ENCODE measurements at places on chromosomes 1 and 21.

DNA sequence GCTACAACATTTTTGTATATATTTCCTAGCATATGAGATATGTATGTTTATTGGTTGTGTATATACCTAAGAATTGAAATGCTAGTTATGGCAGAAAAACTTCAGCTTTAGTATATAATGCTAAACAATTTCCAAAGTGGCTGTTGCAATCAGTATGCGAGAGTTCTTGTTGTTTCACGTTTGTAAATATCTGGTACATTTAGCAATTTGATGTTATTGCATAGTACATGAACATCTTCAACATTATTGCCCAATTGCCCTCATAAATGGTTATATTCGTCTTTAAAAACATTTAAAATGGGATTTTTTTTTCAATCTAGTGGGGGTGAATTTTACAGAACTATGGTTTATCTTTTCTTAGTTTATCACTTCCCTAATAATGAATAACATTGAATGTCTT lies 86.2 kb upstream of the HP1BP3 start:
- DNase-seq, result no peak

GRCh38 chr1:160711602-160712311 lies at the start of gene CD48:
Gene CD48 (minus strand): TSS chr1:160711822. CDS start chr1:160711763, 59 bp downstream.
- DNase-seq, result no peak

DNA sequence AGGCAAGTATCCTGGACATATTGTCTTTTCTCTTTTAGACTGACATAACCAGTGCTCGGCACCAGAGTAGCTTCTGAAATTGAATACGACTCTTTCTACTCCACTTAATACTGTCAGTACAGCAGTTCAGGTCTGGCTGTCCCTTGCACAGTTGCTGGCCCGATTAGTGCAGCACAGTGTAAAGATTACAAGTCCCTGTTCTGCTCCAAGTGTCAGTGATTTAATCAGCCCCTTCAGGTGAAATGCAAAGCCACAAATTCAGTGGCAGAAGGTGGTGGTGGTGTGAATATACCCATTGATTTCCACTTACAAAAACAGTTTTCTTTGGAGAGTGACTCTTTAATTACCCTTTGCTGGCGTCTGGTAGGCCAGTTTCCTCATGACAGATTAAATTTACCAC lies 545.4 kb downstream of the ADGRL2 start:
- DNase-seq, result no peak

- DNase-seq, result no peak
Measured at GRCh38 chr1:4452701-4453100, 201.7 kb upstream of the AJAP1 start.

GRCh38 chr1:92858564-92859399 lies 26.9 kb downstream of the RPL5 start:
- peak; percentile 84 for DNase-seq

GRCh38 chr1:109395602-109396512 lies 1.9 kb downstream of the SORT1 start:
- DNase-seq, result no peak

DNA sequence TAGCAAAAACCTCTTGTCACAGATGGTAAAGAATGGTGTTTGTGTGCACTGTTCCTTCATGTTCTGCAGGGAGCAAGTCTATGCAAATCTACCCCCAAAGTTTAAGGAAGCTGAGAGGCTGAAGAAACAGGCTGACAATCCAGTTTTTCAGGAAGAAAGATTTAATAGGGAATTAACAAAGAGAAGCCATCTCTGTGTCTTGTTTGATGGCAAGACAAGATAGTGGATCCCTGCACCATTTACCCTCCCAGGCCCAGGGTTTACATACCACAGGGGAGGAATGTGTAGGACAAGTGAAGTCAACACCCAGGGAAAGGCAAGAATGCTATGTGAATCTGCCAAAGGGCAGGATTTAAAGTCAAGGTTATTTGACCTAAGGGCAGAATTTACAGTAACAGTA lies 48.1 kb upstream of the FNBP1L start:
- DNase-seq, result no peak

GRCh38 chr1:207218512-207219362 lies 102.7 kb upstream of the CD55 start:
- DNase-seq, result no peak

DNA sequence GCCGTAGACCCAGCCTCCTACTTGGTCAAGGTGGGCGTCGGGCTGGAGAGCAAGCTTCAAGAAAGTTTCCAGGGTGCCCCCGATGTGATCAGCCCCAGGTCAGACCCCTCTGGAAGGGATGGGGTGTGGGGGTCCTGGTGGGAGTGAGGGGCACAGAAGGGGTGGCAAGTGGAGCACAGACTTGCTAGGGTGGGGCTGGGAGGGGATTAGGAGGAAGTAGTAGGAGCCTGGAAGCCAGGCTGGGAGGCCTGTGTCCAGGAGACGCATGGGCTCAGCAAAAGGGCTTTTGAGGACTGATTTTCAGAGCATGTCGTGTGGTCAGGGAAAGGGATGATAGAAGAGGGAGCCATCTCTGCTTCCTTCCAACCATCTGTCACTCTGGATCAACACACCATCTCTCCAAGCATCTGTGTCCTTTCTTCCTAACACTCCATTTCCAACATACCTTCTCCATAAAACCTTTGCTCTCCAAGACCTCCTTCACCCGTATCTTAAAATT lies 8.5 kb downstream of the TRIM46 start:
- no peak for DNase-seq
